Type B pancreatic cell (in vitro differentiated cells): ENCODE measurements at places on chromosomes 3 and 15. TPM values are rescaled to one million over a fixed set of nuclear protein-coding genes. Genes with fewer than 3 reads are reported as not detected.

DNA sequence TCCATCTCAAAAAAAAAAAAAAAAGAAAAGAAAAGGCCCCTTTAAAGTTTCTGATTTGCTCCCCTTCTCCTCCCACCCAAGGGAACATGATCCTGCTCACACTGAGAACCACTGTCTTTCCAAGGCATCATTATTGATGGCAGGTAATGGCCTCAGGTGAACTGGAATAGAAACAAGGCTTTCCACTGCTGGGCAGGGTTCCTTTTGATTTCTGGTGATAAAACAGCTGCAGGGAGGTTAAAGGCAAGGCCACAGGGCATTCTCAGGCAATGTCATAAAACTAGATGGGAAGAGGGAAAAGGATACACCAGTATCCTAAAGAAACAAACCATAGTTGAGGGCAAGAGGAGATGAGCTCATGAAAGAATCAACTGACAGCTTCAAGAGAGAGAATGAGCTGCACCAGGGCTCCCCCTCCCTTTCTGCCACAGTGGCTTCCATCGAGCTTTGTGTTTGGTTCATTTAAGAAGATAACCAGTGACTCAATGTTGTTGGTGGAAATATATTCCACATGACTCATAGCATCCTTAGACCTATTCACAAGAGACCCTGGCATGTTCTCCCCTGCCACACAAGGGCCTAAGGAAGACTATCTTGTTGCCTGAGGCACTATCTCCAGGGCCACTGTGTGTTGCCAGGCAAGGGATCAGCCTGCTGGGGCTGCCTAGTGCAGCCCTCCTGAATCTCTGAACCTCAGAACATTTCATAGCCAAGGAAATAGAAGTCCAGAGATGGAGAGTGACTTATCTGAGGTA, 86.4 kb downstream of the WDR76 start:
- no peaks in the 10 kb centered on the region for H3K27me3 ChIP-seq
- H3K4me3 ChIP-seq = no peak overlapping the region
- DNase-seq = no peak
- no peaks in the 10 kb centered on the region for H3K36me3 ChIP-seq
- H3K27ac ChIP-seq = peak overlapping the region; percentile 14

- no peaks in the 10 kb centered on the region for H3K36me3 ChIP-seq
- no peaks in the 10 kb centered on the region for H3K27me3 ChIP-seq
- no peak overlapping the region for H3K27ac ChIP-seq
- peaks cover 25% of the 10 kb centered on the region for H3K4me1 ChIP-seq
Measured at GRCh38 chr15:85026304-85027032, 44.8 kb downstream of the PDE8A start.

LRRC49 gene
- 6.7 and 13.4 TPM in 2 replicates for total RNA-seq

CLDN18 gene
- 7.3 and 50.8 TPM in 2 replicates for total RNA-seq

GRCh38 chr3:122564155-122564912, at the start of the genes DTX3L and PARP9:
Gene DTX3L, plus strand, starts transcription at chr3:122564338. Its CDS starts 89 bp downstream, at chr3:122564427.
Gene PARP9, minus strand, starts transcription at chr3:122564300. Its CDS starts 4,680 bp downstream, at chr3:122559620.
- peaks cover 10% of the 10 kb centered on the region for H3K4me1 ChIP-seq
- peak within 1 kb of the TSS; percentile 86 for H3K4me3 ChIP-seq
- H3K36me3 ChIP-seq = peaks cover 4% of the 10 kb centered on the region
- peak; percentile 75 for DNase-seq

GUCA1C gene
- not detected in 2 replicates for total RNA-seq

- H3K27me3 ChIP-seq = peaks cover 44% of the 10 kb centered on the region
- no peaks in the 10 kb centered on the region for H3K36me3 ChIP-seq
- no peak overlapping the region for H3K27ac ChIP-seq
- no peaks in the 10 kb centered on the region for H3K4me1 ChIP-seq
Measured at GRCh38 chr3:128036119-128036518, 16.1 kb upstream of the SEC61A1 start.

- no peaks in the 10 kb centered on the region for H3K36me3 ChIP-seq
- no peak for DNase-seq
- peak overlapping the region; percentile 1 for H3K27ac ChIP-seq
- H3K4me3 ChIP-seq = peak overlapping the region; percentile 11
Measured at GRCh38 chr3:31959951-31960792, 20.9 kb downstream of the OSBPL10 start.

DNA sequence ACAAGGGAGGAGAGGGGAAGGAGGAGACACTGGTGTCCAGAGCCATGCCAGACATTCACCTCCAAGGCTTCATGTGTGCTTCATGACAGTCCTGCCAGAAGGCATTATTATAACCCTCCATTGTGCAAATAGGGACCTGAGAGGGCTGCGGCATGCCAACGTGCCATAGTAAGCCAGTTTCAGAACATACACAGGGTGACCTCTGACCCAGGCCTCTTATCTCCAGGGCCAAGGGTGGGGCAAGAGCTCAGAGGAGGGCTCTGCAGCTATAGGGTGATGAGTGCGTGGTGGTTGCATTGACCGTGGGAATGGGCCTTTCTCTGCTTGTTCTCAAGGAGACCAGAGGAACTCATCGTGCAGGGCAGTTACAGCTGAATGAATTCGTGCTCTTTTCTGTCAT, 9.7 kb upstream of the ACSBG1 start:
- H3K4me1 ChIP-seq = peaks cover 12% of the 10 kb centered on the region
- H3K27me3 ChIP-seq = peaks cover 6% of the 10 kb centered on the region
- H3K4me3 ChIP-seq = no peak overlapping the region
- no peak overlapping the region for H3K27ac ChIP-seq
- H3K36me3 ChIP-seq = no peaks in the 10 kb centered on the region

CAPN3 gene
- 10.6 and 12.3 TPM in 2 replicates for total RNA-seq

GRCh38 chr15:67127331-67127664, 61.9 kb downstream of the SMAD3 start:
- peaks cover 49% of the 10 kb centered on the region for H3K4me1 ChIP-seq
- peak overlapping the region; percentile 52 for H3K27ac ChIP-seq
- H3K36me3 ChIP-seq = peaks cover 19% of the 10 kb centered on the region
- peak overlapping the region; percentile 8 for H3K4me3 ChIP-seq

- H3K36me3 ChIP-seq = no peaks in the 10 kb centered on the region
- no peak overlapping the region for H3K4me3 ChIP-seq
- H3K27ac ChIP-seq = no peak overlapping the region
- no peaks in the 10 kb centered on the region for H3K27me3 ChIP-seq
- H3K4me1 ChIP-seq = no peaks in the 10 kb centered on the region
Measured at GRCh38 chr15:84947947-84948830, 33.5 kb upstream of the PDE8A start.

DNA sequence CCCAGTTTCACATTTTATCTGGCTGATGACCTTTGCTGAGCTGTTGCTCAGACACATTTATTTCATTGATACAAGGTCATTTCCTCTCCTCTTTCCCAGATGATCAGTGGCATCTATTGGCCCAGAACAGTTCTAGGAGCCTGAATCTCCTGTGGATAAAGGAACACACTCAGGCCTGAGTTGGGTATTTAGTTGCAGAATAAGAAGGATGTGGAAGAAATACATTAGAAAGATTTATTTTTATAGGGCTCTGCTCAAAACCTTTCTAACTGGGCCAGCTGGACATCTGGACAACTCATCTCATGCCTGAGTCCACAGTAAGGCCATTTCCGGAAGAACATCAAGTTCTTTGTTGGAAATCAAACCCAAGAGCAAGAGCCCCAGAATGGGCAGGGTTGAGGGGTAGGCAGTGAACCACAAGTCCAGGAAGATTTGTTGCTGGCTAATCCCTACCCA, 19.7 kb upstream of the MFGE8 start:
- DNase-seq = no peak
- peaks cover 10% of the 10 kb centered on the region for H3K4me1 ChIP-seq
- peak overlapping the region; percentile 85 for H3K27ac ChIP-seq
- H3K27me3 ChIP-seq = no peaks in the 10 kb centered on the region

LCTL gene
- 1.4 TPM in 1 of 2 replicates, not detected in the other for total RNA-seq

PP2D1 gene
- not detected in 2 replicates for total RNA-seq

GRCh38 chr3:41259449-41260062, 60.3 kb downstream of the CTNNB1 start:
- no peaks in the 10 kb centered on the region for H3K4me1 ChIP-seq
- DNase-seq = no peak
- no peaks in the 10 kb centered on the region for H3K27me3 ChIP-seq
- H3K27ac ChIP-seq = no peak overlapping the region
- no peaks in the 10 kb centered on the region for H3K36me3 ChIP-seq

GOLGA6A gene
- not detected in 2 replicates for total RNA-seq

CX3CR1 gene
- 0.21 TPM in 1 of 2 replicates, not detected in the other for total RNA-seq

GRCh38 chr3:21979706-21980105, 228.7 kb upstream of the ZNF385D start:
- H3K4me3 ChIP-seq = no peak overlapping the region
- H3K36me3 ChIP-seq = no peaks in the 10 kb centered on the region
- H3K27me3 ChIP-seq = no peaks in the 10 kb centered on the region
- H3K27ac ChIP-seq = no peak overlapping the region
- no peak for DNase-seq

- no peak for DNase-seq
- H3K4me1 ChIP-seq = peaks cover 30% of the 10 kb centered on the region
Measured at GRCh38 chr3:129449279-129450115, 9.5 kb downstream of the IFT122 start.

CYP1A1 gene
- 189 and 410 TPM in 2 replicates for total RNA-seq

AAGAB gene
- total RNA-seq = 48.4 and 50.9 TPM in 2 replicates

DNA sequence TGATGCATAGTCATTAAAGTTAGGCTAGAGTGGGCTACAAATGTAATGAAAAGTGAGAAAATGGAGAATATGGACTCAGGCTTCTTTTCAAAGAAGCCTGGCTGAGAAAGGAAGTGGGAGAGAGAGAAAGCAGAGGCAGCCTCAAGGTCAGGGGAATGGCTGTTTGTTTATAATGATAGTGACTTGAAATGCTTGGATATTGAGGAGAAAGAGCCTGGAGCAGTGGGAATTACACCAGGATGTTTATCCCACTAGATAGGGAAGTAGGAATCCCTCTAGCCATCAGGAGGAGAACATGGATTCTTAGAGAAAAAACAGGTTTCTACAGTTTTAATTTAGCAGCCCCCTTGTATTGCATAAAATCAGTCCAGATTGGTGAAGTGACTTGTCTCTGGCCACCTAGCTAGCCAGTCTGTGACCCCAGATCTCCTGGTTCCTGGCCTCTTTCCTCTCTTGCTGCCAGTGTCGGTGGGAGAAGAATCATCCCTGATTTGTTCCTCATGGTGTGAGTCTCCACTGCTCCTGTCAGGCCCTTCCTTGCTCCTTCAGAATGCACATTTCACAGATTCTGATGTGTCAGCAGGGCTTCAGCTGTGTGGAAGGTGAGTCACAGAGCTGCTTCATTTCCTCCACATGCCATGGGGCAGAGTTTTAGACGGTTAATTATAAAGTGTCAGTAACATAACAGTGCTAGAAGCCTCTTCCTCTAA, 32.9 kb downstream of the SEMA6D start:
- peaks cover 8% of the 10 kb centered on the region for H3K4me1 ChIP-seq
- DNase-seq = no peak
- peaks cover 23% of the 10 kb centered on the region for H3K36me3 ChIP-seq
- H3K27me3 ChIP-seq = no peaks in the 10 kb centered on the region

PARP6 gene
- 74.6 and 97.5 TPM in 2 replicates for total RNA-seq

DNA sequence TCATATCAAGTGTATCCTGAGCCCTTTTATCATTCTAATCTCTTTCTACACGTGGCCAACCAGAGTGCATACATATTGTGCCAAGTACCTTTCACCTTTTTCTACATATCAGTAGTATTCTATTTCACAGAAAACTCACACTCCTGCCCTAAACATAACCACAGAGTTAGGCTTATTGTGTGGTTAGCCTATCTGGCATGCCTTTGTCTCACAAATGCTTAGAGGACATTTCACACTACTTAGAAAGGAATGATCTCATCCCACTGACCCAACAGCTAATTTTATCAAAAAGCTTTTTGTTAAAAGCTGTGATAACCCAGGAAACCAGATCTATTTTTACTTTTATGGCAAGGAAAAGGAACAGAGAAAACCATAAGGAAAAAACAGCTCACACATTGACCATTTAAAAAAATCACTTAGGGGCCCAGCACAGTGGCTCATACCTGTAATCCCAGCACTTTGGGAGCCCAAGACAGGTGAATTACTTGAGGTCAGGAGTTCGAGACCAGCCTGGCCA, 17.8 kb upstream of the MAP4 start:
- no peak overlapping the region for H3K4me3 ChIP-seq
- peak overlapping the region; percentile 16 for H3K27ac ChIP-seq
- H3K4me1 ChIP-seq = peaks cover 19% of the 10 kb centered on the region

- H3K27me3 ChIP-seq = no peaks in the 10 kb centered on the region
- H3K4me3 ChIP-seq = no peak overlapping the region
- DNase-seq = no peak
- peaks cover 18% of the 10 kb centered on the region for H3K36me3 ChIP-seq
Measured at GRCh38 chr3:71225951-71226564, 357.5 kb downstream of the FOXP1 start.

DNA sequence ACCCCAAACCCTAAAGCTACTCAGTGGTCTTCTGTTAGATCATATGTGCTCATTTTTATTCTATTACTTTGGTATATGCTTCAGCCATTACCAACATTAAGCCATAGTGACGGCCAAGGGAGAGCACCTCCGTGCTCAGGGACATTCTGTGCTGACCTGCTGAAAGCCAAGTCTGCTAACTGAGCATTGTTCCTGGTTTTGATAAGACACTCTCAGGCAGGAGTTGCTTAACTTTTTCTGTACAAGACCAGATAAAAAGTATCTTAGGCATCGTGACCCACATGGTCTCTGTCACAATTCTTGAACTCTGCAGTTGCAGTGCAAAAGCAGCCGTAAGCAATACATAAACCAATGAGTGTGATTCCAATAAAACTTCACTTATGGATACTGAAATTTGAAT, 100.6 kb downstream of the KLHL25 start:
- H3K4me3 ChIP-seq = no peak overlapping the region
- peaks cover 14% of the 10 kb centered on the region for H3K4me1 ChIP-seq
- H3K36me3 ChIP-seq = peaks cover 15% of the 10 kb centered on the region
- H3K27ac ChIP-seq = no peak overlapping the region
- DNase-seq = no peak

DNA sequence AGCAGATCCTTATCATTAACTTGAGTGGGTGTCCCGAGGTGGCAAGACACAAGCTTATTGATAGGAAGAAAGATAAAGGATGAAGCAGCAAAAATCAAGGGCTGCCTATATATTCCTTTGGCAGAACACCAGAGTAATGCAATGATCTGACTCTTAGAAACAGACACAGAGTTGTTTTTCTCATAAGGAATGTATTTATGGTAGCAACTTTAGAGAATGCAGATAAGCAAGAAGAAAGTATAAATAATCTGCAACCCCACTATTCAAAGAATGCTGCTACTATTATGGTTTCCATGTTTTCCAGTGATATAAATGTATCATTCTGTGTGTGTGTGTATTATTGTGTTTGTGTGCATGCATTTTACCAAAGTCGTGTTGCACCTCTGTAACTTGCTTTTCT, 208.3 kb downstream of the THSD4 start:
- H3K27me3 ChIP-seq = no peaks in the 10 kb centered on the region
- no peak for DNase-seq
- H3K36me3 ChIP-seq = no peaks in the 10 kb centered on the region
- no peak overlapping the region for H3K4me3 ChIP-seq

ITIH1 gene
- 8.0 and 12.2 TPM in 2 replicates for total RNA-seq

FOXB1 gene
- 0.60 TPM in 1 of 2 replicates, not detected in the other for total RNA-seq

- no peak overlapping the region for H3K4me3 ChIP-seq
- no peak overlapping the region for H3K27ac ChIP-seq
- DNase-seq = no peak
Measured at GRCh38 chr3:76361010-76361409, 575.7 kb upstream of the ZNF717 start.

- peaks cover 26% of the 10 kb centered on the region for H3K36me3 ChIP-seq
- no peaks in the 10 kb centered on the region for H3K27me3 ChIP-seq
- DNase-seq = no peak
- H3K27ac ChIP-seq = no peak overlapping the region
- no peaks in the 10 kb centered on the region for H3K4me1 ChIP-seq
- H3K4me3 ChIP-seq = no peak overlapping the region
Measured at GRCh38 chr3:45816544-45816943, 20.2 kb upstream of the SLC6A20 start.
